RKO (cell line): ENCODE measurements at places on chromosomes 1 and 21.
A peak's percentile ranks its signal among the peaks of the same experiment; 100 is the strongest.

- no peak for DNase-seq
Measured at GRCh38 chr1:57249511-57249910, 174.3 kb downstream of the DAB1 start.

- DNase-seq = no peak
Measured at GRCh38 chr1:36706416-36706815, 223.7 kb upstream of the CSF3R start.

DNA sequence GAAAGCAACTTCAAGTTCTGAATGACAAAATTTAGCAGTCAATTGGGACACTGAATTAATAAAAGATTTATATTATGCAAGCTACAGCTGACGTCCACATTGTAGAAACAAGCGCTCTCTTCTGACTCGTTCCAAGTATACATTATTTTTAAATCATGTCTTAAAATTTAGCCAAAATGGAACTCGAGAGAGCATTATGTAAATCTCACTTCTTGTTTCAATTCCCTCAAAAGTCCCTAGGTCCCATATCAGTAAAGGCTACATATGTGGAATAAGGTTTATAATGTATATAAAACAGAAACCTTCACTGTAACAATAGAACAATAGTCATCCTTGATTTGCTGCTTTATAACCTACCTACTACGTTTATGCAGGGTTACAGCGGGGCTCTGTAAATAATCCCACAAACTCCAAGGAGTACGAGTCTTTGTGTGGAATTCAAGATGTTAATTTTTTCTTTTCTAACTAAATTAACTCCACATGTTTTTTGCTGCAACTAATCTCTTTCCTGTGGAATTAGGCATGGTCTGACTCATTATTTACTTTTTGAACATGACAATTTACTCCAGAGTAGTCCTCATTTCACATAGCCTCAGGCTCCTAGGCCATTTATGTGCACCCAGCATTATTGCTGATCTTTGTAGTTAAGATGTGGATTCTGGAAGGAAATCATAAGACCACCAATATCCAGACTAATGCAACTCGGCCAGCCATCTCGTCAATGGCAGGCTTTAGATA is 785.1 kb downstream of the LTN1 start:
- no peak for DNase-seq

GRCh38 chr1:8420318-8420717 is 102.4 kb downstream of the SLC45A1 start:
- DNase-seq = no peak

- no peak for DNase-seq
Measured at GRCh38 chr1:223803211-223803610, 42.5 kb downstream of the TP53BP2 start.

GRCh38 chr1:156751451-156751756 is at the start of gene HDGF:
TSS of gene HDGF (minus strand) at chr1:156751675. CDS start at chr1:156751429, 246 bp downstream.
- DNase-seq = no peak

- DNase-seq = no peak
Measured at GRCh38 chr1:7580923-7581753, 190.0 kb upstream of the VAMP3 start.

DNA sequence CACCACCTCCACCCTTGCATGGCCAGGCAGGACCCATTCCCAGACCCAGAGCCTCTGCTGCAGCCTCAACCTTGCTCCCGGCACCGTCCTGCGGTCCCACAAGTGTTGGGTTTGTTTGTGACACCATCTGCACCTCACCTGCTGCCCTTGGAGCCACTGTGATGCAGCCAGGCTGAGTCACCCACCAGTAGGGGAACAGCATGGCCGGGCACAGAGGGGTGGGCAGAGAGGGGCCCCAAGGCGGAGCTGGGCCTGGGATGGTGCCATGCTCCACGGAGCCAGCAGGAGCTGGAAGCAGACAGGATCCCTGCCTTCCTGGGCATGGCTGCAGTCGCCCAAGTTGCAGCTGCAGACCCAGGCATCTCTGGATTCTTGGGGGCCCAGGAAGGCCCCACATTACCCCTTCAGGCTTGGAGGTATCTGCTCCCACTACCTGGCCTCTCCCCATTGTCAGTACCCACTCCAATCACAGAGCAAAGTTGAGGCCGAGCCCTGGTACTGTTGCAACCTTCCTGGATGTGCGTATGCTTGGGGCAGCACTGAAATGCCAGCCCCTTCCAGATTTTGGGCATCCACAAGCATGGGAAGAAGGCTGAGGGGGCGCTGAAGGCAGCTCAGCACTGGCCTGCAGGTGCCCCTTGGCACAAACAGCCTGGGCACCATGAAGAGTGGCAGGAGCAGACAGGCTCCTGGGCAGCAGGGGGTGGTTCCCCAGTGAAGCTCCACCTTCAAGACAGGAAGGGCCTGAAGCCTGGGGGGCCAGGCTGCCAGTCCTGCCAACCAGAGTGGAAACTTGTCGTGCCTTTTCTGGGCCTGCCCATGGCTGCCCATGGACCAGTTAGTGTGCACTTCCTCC is 172.8 kb downstream of the MATN1 start:
- no peak for DNase-seq

- DNase-seq = peak; percentile 50
Measured at GRCh38 chr21:45386728-45387371, 18.1 kb upstream of the COL18A1 start.

GRCh38 chr1:224559981-224560728 is 56.0 kb upstream of the CNIH3 start:
- no peak for DNase-seq

GRCh38 chr1:41576206-41576605 is 91.7 kb upstream of the EDN2 start:
- no peak for DNase-seq

GRCh38 chr1:12540580-12541273 is 77.3 kb downstream of the DHRS3 start:
- no peak for DNase-seq

GRCh38 chr1:114517348-114517747 is 6.3 kb upstream of the TRIM33 start:
- DNase-seq = peak; percentile 49

DNA sequence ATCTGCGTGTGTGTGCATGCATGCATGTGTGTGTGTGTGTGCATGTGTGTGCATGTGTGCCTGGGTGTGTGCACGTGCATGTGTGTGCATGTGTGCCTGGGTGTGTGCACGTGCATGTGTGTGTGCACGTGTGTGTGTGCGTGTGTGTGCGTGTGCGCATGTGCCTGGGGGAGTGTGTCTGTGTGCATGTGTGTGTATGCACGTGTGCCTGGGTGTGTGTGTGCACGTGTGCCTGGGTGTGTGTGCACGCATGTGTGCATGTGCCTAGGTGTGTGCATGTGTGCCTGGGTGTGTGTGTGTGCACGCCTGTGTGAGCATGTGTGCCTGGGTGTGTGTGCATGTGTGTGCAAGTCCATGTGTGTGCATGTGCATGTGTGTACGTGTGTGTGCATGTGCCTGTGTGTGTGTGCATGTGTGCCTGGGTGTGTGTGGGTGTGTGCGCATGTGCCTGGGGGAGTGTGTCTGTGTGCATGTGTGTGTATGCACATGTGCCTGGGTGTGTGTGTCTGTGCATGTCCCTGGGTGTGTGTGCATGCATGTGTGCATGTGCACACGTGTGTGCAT is 29.3 kb upstream of the COL6A2 start:
- DNase-seq = no peak
